Activated CD4-positive, alpha-beta T cell treated with anti-CD3 and anti-CD28 coated beads for 36 hours (primary cell): ENCODE measurements at places on chromosomes 1 and 21. TPM values are rescaled to one million over a fixed set of nuclear protein-coding genes. Genes with fewer than 3 reads are reported as not detected.

DNA sequence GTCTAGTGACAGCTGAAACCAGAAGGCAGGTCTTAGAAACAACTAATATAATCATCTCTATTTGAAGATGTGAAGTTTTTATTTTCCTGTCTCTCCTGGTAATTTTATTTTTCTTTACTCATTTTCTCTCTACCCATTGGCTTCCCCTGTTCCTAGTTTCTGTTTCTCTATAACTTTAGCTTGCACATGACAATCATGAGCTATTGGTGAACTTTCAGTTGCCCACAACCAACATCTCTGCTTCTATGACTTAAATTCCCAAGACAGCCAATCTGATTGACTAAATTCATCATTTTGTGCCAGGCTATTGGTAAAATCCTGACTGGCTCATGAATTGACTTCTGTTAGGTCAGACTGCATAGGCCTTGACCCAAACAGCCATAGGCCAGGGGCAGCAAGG, 13.7 kb upstream of the ACADM start:
- peaks cover 24% of the 10 kb centered on the region for H3K27me3 ChIP-seq
- no peak overlapping the region for H3K27ac ChIP-seq
- no peaks in the 10 kb centered on the region for H3K36me3 ChIP-seq
- H3K4me3 ChIP-seq, result no peak overlapping the region
- H3K4me1 ChIP-seq, result no peaks in the 10 kb centered on the region

- H3K27ac ChIP-seq, result no peak overlapping the region
- no peak for DNase-seq
- no peaks in the 10 kb centered on the region for H3K4me1 ChIP-seq
- no peaks in the 10 kb centered on the region for H3K36me3 ChIP-seq
These were observed 130.3 kb downstream of the CASZ1 start for GRCh38 chr1:10665930-10666850.

- H3K27me3 ChIP-seq, result no peaks in the 10 kb centered on the region
- H3K4me3 ChIP-seq, result no peak overlapping the region
- H3K36me3 ChIP-seq, result peaks cover 24% of the 10 kb centered on the region
These were observed 26.7 kb downstream of the CCDC18 start for GRCh38 chr1:93207211-93207610.

DNA sequence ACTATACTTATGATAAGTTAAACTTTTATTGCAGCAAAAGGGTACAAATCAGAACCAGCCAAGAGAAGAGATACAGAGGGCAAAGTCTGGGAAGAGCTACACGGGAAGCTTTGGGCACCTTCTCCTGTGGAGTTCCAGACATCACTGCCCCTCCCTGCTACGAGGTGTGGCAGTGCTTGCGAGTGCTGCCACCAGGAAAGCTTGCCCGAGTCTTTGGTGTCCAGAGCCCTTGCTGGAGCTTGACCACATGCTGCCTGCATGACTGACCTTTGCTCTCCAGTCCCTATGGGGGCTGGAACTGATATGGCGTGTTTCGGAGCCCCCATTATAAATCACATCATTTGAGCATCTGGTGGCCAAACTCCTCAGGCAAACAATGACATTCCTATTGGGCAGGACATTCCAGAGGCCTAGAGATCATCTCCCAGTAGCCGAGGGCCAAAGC, 23.4 kb downstream of the PLEKHO1 start:
- DNase-seq, result no peak
- H3K4me3 ChIP-seq, result no peak overlapping the region
- no peaks in the 10 kb centered on the region for H3K27me3 ChIP-seq
- no peaks in the 10 kb centered on the region for H3K4me1 ChIP-seq
- no peak overlapping the region for H3K27ac ChIP-seq
- no peaks in the 10 kb centered on the region for H3K36me3 ChIP-seq

GRCh38 chr21:44592446-44593311, at the start of gene KRTAP10-6:
Gene KRTAP10-6, minus strand, starts transcription at chr21:44592505. Its CDS starts 21 bp downstream, at chr21:44592484.
- H3K4me3 ChIP-seq, result no peak within 1 kb of the TSS
- H3K36me3 ChIP-seq, result no peaks in the 10 kb centered on the region
- no peak for DNase-seq
- no peaks in the 10 kb centered on the region for H3K4me1 ChIP-seq

DNA sequence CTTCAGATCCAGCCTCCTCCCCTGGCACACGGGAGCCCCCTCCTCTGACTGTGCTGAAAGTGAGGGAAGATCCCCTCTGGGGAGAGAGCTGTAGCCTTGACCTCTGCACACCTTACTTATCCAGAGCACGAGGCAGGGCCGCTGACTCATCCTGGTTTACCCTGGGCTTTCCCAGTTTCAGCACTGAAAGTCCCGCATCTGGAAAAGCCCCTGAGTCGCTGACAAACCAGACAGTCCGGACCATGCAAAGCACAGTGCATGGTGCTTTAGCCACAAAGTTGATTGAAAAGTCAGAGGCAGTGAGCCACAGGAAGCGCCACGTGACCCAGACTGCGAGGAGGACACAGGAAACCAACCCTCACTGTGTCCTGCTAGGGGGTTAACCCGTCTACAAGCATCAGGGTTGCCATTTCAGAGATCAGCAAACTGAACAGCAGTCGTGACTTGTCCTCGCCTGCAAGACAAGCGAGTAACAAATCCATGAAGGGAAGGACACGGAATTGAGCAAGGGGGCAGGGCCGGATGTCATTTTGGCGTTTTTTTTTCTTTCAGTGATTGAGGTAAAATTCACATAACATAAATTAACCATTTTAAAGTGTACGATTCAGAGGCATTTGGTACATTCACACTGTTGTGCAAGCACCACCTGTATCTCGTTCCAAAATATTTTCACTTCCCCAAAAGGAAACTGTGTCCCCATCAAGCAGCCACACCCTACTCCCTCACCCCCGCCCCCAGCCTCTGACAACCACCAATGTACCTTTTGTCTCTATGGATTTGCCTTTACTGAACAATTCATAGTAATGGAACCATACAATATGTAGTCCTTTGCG, 19.9 kb upstream of the IFNGR2 start:
- peak overlapping the region; percentile 54 for H3K4me3 ChIP-seq
- peak; percentile 87 for DNase-seq
- H3K36me3 ChIP-seq, result no peaks in the 10 kb centered on the region
- peaks cover 63% of the 10 kb centered on the region for H3K4me1 ChIP-seq
- H3K27ac ChIP-seq, result peak overlapping the region; percentile 45
- H3K27me3 ChIP-seq, result peaks cover 4% of the 10 kb centered on the region

DNA sequence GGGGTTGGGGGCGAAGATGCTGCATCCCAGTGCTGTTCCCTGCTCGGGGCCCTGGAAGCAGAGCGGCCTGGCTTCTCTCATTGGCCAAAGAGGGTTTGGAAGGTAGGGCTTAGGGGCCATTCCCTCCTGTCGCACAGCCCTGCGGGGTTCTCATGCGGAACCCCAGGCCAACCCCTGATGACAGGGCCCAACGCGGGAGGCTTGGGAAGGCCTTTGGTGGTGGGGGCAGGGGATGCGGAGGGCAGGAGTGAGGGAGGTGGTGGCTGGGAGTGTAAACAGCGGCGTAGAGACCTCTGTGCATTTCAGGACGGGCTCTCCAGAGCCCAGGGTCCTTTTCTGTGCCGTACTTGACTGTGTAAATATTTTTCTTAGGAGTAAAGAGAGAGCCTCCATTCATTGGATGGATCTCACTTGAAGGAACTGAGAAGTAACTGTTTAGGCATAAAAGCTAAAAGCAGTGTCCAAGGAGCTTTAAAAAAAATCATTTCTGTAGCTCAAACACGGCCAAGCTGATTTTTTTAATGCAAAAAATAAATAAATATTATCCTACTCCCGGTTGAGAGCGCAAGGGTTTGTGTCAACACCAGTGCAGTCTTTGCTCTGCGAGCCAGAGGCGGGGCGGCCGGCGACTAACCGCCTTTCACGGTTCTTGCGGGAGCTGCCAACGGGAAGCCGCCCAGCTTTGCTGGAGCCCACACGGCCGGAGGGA, 169.1 kb downstream of the PRDM16 start:
- H3K27me3 ChIP-seq, result no peaks in the 10 kb centered on the region
- no peak overlapping the region for H3K27ac ChIP-seq
- no peak for DNase-seq
- no peaks in the 10 kb centered on the region for H3K36me3 ChIP-seq

GRCh38 chr1:199821029-199821779, 206.3 kb upstream of the NR5A2 start:
- H3K4me1 ChIP-seq, result peaks cover 11% of the 10 kb centered on the region
- DNase-seq, result no peak
- H3K27ac ChIP-seq, result no peak overlapping the region
- H3K36me3 ChIP-seq, result no peaks in the 10 kb centered on the region

GRCh38 chr1:5271264-5271663, 616.9 kb downstream of the AJAP1 start:
- H3K27ac ChIP-seq, result no peak overlapping the region
- no peak for DNase-seq
- H3K4me3 ChIP-seq, result no peak overlapping the region
- no peaks in the 10 kb centered on the region for H3K27me3 ChIP-seq
- no peaks in the 10 kb centered on the region for H3K36me3 ChIP-seq

- no peak overlapping the region for H3K27ac ChIP-seq
- no peaks in the 10 kb centered on the region for H3K4me1 ChIP-seq
- H3K27me3 ChIP-seq, result peaks cover 2% of the 10 kb centered on the region
- no peak overlapping the region for H3K4me3 ChIP-seq
These were observed 200.6 kb downstream of the PRDM2 start for GRCh38 chr1:13900583-13900982.

DNA sequence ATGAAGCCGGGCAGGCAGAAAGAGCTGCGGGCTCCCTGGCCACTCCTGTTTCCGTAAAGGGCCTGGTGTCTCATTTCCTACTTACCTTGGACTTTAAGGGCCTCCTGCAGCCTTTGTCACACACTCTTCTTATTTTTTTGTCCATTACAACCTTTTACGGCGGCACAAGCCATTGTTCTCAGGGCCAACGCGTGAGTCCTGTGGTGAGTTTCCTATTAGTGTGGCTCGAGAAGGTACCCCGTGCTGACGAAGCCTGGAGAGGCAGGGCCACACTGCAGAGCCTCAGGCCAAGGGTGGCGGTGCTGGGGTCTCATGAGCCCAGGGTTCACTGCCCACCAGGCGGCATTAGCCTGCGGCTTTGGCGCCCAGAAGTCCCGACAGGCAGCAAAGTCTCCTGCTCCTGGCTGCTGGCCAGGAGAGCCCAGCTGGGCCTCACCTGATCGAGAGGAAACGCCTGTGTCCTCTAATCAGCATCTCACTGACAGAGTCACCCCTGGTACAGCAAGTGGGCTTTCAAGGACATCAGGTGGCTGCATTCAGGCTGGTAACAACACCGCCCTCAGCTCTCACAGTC, 62.0 kb downstream of the SIK1 start:
- DNase-seq, result no peak
- peaks cover 2% of the 10 kb centered on the region for H3K27me3 ChIP-seq
- H3K4me1 ChIP-seq, result peaks cover 20% of the 10 kb centered on the region
- no peaks in the 10 kb centered on the region for H3K36me3 ChIP-seq

DNA sequence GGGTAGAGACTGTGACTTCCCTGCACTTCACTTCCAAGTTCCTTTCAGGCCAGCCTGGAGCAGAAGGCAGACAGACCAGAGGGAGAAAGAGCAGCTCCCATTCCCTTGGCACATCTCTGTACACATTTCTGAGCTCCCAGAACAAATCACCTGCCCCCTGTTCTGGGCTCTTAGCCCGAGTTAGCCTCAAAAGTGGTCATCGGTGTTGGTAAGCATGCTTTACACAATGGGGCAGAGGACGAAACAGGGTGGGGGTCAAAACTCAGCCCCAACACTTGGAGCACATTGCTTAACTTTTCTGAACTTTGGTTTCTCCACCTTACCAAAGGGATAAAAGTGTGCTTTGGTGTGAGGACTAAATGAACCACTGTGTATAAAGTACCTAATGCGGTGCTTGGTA, 98.7 kb downstream of the DAB1 start:
- H3K36me3 ChIP-seq, result no peaks in the 10 kb centered on the region
- H3K27ac ChIP-seq, result no peak overlapping the region
- no peak for DNase-seq
- no peaks in the 10 kb centered on the region for H3K27me3 ChIP-seq
- H3K4me3 ChIP-seq, result no peak overlapping the region
- no peaks in the 10 kb centered on the region for H3K4me1 ChIP-seq

- H3K36me3 ChIP-seq, result peaks cover 44% of the 10 kb centered on the region
- DNase-seq, result peak; percentile 79
- H3K27me3 ChIP-seq, result no peaks in the 10 kb centered on the region
- peaks cover 89% of the 10 kb centered on the region for H3K4me1 ChIP-seq
- peak overlapping the region; percentile 96 for H3K27ac ChIP-seq
- H3K4me3 ChIP-seq, result peak overlapping the region; percentile 60
These were observed 11.2 kb downstream of the CD84 start for GRCh38 chr1:160567858-160568682.

CNKSR1 gene
- 3.0 TPM for total RNA-seq

NGF gene
- not detected for total RNA-seq

CFHR5 gene
- not detected for total RNA-seq

HOOK1 gene
- 15.2 TPM for total RNA-seq

OLFML2B gene
- total RNA-seq, result 0.14 TPM

SYPL2 gene
- 0.05 TPM for total RNA-seq

POLR3GL gene
- total RNA-seq, result 19.3 TPM

CRB1 gene
- total RNA-seq, result 0.05 TPM
